Stimulated activated CD8-positive, alpha-beta memory T cell treated with anti-CD3 and anti-CD28 coated beads, Interleukin-4, amount 100 ng/mL, for 1 hour (primary cell): ENCODE measurements at places on chromosomes 7 and 10.

DNA sequence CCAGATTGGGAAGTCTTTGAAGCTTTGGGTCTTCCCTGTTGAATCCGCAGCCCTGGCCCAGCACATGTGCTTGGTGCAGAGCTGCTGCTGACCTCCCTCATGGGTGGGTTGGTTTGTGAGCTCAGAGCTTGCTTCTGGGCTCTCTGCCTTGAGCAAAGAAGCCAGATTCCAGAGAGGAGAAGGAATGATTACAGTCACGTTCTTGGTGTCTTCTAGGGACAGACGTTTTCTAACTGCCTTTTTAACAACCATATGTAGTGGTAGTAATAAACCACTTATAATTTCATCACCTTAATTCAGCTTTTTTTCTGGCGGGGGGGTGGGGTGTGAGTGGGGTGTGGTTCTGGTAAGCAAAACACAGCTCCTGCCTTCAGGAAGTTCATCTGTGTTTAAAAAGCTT is 39.5 kb downstream of the LRMDA start:
- no peak for DNase-seq

GRCh38 chr7:107810626-107811025 is 7.6 kb upstream of the SLC26A3 start:
- DNase-seq = no peak

DNA sequence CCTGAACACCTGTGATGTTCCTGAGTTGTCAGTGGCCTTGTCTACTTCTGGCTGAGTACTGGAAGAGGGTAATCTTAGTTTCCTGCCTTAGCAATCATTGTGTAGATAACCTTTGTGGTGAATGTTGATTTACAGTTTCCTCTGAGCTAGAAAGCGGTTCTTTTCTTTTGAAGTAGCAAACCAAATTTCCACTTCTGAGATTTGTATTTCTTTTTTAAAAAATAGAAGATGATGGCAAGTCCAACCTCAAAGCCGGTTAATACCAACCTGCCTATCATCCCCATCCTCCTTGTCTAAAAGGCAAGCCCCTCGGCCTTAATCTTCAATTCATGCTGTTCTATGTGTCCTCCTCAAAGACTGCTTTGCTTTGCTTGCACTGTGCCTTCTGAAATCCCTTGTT is 12.5 kb upstream of the PALS2 start:
- no peak for DNase-seq

GRCh38 chr10:129953119-129954051 is 10.7 kb downstream of the EBF3 start:
- DNase-seq = no peak

DNA sequence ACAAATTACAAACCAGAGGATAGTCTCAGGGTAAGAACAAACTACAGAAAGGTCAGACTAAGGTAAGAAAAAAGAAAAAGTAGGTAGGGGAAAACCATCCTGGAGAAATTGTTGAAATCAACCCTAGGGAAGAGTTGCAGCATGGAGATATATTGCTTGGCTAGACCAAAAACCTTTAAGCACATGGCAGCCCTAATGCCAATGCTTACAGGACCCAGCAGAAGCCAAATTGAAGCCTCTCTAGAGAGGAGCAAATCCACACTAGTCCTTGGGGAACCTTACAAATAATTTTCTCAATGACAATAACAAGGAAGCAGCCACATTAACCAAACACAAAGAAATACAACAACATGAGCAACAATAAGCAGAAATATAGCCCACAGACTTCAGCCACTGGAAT is 81.9 kb downstream of the CNOT4 start:
- no peak for DNase-seq

- no peak for DNase-seq
These were observed 114.6 kb upstream of the BMPER start for GRCh38 chr7:33790746-33791145.

DNA sequence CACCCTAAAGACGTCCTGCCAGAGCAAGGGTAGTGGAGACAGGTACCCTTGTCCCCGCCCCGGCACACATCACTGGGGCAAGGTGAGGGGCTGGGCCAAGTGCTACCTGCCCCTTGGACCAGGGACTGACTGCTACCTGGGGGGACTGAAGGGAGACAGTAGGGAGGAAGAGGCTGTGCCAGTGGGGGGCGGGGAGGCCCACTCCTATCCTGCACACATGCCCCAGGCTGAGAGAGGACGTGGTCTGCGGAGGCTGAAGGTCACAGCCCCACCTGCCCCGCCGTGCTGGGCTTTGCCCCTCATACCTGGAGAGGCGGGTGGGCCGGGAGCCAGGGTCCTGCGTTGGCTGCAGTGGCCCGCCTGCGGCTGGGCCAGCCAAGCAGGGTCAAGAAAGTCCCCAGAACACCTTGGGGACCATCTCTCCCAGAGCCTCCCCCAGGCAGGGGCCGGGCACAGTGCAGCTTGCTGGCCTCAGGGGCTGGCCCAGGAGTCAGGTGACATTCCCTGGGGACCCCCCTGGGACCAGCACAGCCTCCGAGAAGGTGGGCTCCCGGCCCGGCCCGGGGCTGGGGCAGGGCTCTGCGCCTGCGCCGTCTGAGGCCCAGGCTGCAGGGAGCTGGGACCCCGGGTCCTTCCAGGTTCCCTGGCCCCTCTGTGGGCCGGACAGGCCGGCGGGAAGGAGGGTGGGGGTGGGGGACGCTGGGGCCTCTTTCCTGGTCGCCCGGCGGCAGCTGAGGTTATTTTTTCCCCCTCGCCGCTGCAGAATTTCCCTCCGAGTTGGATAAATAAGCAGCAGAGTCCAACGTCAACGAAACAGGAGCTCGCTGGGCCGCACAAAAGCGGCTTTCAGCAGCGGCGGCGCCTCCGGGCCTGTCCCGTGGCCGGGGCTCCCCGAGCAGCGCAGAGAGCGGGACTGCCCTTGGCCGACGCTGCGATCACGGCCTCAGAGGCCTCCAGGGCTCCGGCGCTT is 9.8 kb upstream of the FZD9 start:
- DNase-seq = no peak

DNA sequence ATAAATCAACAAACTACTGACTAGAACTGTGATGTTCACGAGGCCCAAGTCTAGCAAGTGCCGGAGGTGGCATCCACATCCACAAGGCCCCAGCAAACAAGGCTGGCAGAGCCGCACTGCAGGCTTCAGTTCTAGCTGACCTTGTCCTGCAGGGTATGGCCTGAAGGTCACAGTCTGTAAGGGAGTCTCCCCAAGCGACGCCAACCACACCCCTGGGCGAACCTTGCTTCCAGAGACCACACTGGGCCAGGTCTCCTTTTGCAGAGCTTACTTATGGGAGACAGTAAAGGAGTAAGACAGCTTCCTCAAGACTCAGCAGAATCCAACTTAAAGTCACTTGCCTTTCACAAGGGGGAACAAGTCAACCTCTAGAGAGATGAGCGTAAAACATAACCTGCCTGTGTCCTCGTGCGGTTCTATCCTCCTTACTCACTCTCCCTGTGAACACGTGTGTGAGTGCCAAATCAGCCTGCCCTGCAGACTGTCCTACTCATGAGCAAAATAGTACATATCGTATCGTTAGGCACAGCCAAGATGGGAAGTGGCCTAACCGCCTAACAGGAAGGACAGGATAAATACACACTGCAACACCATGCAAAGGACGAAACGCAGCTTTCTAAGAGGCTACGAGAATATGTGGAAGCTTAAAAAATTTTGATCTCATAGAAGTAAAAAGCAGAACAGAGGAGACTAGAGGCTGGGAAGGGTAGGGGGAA is 22.7 kb downstream of the FAM53B start:
- DNase-seq = no peak

- DNase-seq = no peak
These were observed 315.3 kb downstream of the OTUD1 start for GRCh38 chr10:23754179-23754578.

- no peak for DNase-seq
These were observed 396.6 kb downstream of the DGKB start for GRCh38 chr7:14505906-14506305.

- DNase-seq = no peak
These were observed 62.9 kb downstream of the CCSER2 start for GRCh38 chr10:84391326-84391725.

DNA sequence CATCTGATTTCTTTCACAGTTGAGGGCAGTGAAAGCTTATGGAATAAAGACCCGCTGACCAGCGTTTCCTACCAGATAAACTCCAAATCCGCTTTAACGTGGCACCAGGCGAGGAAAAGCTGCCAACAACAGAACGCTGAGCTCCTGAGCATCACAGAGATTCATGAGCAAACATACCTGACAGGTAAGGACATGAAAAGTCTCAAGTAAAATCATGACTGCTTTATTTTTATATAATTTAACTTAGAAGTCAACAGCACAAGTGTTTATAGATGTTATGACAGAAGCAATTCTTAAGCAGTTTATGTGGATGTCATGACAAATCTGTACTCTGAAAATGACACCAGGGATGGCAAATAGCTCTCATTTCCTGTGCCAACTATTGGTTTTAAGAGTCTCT is 24.5 kb downstream of the MRC1 start:
- no peak for DNase-seq

DNA sequence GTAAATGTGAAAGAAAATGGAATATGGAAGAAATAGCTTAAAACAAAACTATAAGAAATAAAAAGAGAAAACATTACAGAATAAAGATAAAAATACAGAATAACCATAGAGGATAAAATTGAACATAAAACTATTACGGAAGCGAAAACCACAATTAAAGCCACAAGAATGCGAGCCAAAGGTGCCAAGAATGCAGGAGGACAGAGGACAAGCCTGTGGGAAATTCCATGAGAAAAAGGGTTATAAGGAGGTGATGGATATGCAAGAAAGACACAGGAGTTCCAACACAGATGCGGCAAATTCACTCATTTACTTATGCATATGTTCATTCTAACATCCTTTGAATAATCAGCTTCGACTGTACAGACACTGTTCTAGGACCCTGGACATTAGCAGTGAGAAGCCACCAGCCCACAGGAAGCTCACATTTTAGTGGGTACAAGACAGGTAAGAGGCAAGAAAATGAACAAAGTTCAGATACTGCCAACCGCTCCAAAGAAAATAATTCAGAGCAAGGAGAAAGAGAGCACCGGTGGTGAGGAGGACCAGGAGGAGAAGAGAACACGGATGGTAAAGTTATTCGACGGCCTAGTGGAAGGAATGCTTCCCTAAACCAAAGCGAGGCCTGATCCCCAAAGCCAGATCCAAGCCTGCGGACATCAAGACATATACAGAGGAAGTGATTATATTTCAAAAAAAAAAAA is 213.7 kb upstream of the MGMT start:
- DNase-seq = no peak

DNA sequence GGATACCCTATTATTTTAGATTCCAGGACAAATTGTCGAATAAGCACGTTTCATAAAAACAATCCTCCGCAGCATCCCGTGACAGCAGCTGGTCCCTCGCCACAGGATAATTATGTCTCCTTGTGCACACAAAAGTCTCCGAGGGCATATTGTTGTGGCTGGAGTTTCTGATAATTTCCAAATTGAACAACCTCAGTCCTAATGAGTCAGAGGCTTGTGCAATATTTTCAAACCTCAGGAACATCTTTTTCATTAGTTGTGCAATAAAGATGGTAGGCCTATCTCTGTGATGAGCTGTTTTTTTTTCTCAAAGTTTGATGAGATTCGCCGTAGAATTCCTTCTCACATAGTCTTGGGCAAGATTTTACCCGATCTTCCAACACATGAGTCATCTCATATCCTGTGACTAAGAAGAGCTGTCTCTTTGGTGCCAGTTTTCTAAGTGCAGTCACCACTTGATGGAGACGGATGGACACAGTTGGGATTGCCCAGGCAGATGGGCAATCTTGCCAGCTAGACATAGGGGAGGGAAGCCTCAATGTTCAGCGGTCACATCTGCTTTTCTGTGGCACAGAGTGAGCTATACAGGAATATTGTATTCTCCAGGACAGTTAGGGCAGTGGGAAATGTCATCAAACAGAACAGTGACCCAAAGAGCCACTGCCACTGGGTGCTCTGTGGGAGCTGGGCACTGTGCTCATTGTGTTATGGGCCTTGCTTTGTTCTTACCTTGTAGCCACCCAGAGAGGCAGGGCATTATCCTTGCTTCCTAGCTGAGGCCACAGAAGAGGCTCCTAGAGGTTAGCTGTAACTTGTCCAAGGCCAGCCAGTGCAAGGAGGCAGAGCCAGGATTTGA is 7.8 kb downstream of the HTRA1 start:
- DNase-seq = no peak

GRCh38 chr10:109934958-109935793 is 11.9 kb upstream of the XPNPEP1 start:
- no peak for DNase-seq

DNA sequence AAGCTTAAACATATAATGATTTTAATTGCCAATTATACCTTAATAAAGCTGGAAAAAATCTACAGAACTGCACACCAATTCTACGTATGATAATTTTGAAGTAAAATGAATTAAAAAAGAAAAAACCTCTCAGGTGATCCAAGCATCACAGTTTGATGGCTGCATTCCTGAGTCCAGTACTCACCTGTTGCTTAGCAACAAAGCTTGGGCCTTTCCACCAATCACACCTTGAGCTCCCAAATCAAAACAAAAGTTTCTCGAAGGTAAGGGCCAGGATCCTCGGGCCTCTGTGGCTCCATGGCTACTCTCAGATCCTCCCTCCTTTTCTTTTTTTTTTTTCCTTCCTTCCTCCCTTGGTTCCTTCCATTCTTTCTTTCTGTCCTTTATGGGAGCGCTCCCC is 137.2 kb upstream of the PCBD1 start:
- no peak for DNase-seq

DNA sequence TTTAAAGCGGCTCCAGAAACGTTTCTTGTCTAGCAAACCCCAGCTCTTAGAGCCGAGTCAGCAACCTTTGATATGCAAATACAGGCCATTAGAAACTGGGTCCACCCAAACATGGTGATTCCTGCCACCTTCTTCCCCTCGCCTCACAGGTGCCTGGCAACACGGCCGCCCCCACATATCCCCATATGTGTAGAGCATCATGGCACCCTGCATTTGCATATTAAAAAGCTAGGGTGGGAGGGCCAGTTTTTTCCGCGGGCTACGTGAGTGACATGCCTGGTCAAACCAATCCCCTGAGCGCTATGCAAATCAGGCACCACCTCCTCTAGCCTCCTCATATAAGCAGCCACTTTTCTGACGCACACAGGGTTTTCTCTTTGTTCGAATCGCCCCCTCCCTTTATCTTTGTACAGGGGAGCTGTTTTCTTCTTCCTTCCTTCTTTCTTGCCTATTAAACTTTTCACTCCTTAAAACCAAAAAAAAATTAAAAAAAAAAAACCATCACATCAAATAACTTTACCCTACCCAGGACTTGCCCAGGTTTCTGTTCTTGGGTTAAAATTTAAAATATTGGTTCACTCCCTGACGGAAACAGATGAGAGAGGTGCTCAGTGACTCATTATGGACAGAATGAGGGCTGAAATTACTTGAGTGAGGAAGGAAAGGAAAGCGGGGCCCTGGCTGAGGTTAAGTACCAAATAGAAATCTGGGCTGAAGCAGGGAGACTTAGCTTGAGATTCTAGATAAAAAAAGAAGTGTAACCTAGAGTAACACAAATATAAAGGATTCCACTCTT is 59.8 kb downstream of the COA1 start:
- DNase-seq = no peak

GRCh38 chr7:70630818-70631457 is 501.0 kb upstream of the GALNT17 start:
- no peak for DNase-seq

DNA sequence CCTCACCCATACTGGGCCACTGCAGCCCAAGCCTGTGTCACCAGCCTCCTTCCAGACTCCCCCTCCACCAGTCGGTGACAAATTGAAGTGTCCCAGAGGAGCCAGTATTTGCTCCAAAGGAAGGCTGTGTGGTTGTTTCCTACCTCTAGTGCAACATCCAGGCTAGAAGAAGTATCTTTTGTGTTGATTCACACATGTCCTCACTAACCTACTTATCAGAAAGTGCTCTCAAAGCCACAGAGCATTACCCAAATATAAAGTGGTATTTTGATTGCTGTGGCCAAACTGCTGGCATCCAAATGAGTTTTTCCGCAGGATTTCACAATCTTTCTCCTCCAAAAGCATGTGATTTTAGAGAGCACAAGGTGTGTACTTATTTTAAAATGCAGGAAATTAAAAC is 134.8 kb downstream of the CUL2 start:
- no peak for DNase-seq
